Activated T-helper 17 cell treated with anti-CD3 and anti-CD28 coated beads, Interleukin-2, amount 50 U/mL, for 72 hours (primary cell): ENCODE measurements at places on chromosomes 1 and 21. TPM values are rescaled to one million over a fixed set of nuclear protein-coding genes. Genes with fewer than 3 reads are reported as not detected.

Gene NUDT4B
- not detected for total RNA-seq

Gene OR6N2
- total RNA-seq = not detected

Gene MROH9
- not detected for total RNA-seq

Gene FCGR1A
- not detected for total RNA-seq

Gene PGLYRP4
- 0.22 TPM for total RNA-seq
